ENCODE measurements at places on chromosomes 11 and 22.

DNA sequence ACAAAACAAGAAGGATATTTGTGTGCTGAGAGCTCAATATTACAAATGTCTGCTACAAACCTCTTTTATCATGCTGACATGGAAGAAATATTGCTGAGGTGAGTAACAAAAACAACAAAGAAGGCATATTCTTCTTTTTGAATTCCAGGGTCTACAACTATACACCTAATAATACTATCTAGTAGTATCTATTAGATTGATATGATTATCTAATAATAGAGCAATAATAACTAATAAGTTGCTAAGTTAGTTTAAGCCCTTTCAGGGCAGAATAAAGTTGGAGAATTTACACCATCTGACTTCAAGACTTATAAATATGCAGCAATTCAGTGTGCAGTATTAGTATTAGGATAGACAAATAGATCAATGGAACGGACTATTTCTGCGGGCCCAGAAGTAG lies 11.4 kb upstream of the PGM2L1 start:
- no peak for DNase-seq

- no peak for DNase-seq
These were observed 15.0 kb upstream of the MOB2 start for GRCh38 chr11:1501421-1502167.

GRCh38 chr22:50314455-50315288 lies 7.2 kb upstream of the PLXNB2 start:
- DNase-seq = peak; percentile 43

- DNase-seq = no peak
These were observed 104.9 kb upstream of the GAL start for GRCh38 chr11:68579455-68579854.

- no peak for DNase-seq
These were observed 9.7 kb upstream of the SMCO4 start for GRCh38 chr11:93552874-93553273.

GRCh38 chr11:117044287-117045035 lies 53.8 kb downstream of the SIK3 start:
- DNase-seq = no peak

- DNase-seq = no peak
These were observed 120.3 kb upstream of the ZBED5 start for GRCh38 chr11:10978198-10978597.

- peak; percentile 26 for DNase-seq
These were observed 21.0 kb upstream of the RAB30 start for GRCh38 chr11:83092488-83093384.

DNA sequence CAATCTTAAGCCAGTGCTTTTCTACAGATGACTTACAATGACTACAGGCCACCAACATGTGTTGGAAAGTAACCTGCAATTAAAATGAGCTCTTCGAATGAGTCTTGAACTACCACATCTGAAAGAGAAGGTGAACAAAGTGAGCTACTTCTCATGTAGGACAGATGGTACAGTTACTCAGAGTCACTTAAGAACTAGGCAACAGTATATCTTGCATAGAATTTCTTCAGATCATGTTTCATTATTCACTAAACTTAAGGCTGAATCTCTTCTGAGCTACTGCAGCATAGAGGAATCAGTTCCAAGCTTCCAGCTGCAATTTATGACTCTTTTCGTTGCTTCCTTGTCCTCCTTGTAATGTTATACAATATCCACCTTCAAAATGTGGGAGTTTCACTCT lies 270.9 kb downstream of the TTC28 start:
- peak; percentile 20 for DNase-seq

DNA sequence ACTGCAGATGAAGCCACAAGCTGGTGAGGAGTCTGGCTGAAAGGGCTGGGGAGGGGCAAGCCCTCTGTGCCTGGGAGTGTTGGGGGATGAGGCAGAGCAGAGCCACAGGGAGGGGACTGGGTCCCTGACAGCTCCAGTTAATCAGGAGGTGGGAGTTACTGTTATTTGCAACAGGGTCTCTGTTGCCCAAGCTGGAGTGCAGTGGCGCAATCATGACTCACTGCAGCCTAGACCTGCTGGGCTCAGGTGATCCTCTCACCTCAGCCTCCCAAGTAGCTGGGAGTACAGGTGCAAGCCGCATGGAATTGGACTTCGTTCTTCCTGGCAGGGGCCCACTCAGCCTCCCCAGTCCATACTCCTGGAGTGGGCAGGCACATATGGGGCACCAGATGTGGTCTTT lies 7.7 kb downstream of the SCN2B start:
- DNase-seq = no peak

GRCh38 chr11:11003226-11003625 lies 145.4 kb upstream of the ZBED5 start:
- no peak for DNase-seq
